ENCODE measurements at places on chromosomes 7 and 10.

DNA sequence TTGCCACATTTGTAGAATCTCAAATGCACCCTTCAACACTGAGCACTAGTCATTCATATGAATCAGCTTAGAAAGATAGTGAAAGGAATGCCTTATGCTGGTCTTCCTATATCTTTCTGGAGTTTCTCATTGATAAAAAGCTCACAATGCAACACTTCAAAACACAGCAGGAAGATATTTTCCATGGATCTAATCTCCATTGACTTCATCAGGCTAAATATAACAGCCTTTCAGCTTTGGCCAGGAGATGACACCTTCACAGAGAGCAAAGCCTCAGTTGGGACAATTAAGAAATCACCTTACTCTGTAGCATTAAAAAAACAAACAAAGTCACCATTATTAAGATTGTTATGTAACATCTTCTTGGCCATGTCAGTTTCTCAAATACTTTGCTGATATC is 6.7 kb downstream of the NRP1 start:
- DNase-seq: no peak

GRCh38 chr7:125814100-125814499 is 884.5 kb upstream of the POT1 start:
- DNase-seq: no peak

GRCh38 chr7:44796034-44796503 is 412 bp upstream of the PPIA start:
- DNase-seq: peak; percentile 82

DNA sequence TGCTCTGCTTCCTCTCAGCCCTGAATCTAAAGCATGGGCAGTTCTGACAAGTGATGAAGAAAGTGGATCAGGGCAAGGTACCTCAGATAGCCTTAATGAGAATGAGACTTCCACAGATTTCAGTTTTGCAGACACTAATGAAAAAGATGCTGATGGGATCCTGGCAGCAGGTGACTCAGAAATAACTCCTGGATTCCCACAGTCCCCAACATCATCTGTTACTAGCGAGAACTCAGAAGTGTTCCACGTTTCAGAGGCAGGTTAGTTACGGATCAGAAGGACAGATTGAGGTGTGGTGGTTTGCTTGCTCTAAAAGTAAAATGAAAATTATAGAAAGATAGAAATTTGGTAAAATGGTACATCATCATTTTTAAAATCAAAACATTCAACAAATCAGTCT is 130.4 kb downstream of the AASS start:
- no peak for DNase-seq

DNA sequence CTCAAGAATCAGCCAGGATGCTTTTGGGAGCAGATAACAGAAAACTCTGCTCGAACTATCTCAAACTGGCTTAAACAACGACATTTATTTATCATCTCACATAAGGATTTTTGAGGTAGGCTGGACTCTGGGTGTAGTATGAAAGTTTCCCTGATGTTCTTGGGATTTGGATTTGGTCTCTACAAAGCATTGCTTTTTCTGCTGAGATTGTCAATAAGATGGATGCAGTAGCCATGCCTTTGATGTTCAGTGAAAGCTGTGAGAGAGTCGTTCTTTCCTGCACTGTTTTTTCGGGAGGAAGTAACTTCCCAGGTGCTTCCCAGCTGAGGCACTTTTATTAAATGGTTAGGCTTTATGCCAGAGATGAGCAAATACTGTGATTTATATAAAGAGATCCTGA is 181.1 kb downstream of the PRKG1 start:
- DNase-seq: no peak

DNA sequence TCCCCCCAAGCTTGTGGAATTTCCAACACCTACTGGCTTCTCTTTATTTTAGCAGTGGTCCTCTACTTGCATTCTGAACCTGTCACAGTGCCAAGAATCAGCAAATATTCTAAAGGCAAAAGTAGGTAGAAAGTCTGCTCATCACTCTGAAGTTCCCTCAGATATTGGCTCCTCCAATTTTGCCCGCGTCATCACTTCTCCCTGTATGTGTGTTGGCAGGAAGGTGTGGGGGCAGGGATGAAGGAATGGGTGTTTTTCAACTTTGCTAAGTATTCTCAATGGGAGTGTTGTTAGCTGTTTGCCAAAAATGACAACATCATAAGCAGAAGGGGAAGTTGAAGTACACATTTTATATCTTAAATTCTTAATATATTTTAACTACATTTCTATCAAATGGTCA is 226.2 kb downstream of the POLR1F start:
- no peak for DNase-seq

DNA sequence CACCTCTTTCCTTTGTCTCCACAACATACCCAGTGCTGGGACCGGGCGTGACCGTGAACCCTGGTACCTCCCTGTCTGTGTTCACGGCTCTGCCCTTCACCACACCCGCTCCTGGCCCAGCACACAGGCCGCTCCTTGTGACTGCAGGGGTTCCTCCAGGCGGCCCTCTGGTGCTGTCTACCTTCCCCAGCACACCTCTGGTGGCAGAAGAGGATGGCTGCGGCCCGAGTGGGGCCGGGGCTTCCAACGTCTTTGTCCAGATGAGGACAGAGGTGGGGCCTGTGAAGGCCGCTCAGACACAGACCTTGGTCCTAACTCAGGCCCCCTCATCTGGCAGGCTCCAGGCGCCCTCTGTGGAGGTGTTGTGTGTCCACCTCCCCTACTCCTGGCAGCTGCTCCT is 55.4 kb upstream of the SGMS1 start:
- no peak for DNase-seq

DNA sequence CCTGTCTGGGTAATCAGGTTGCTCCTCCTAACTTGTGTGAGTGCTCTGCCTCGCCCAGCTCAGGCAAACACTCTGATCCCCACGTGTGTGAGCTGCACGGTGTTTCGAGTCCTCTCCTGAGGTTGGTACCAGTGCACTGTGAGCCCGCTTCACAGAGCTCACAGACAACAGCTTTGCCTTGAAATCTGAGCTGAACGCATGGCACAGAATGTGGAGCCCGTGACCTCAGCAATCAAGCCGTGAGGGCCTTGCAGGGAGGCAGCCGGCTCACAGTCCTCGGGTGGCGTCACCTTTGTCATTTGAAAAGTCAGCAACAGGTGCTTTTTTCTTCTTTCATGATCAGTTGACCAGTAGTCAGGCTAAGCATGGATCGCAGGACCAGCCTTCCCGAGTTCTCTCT is 60.2 kb upstream of the ADGRA1 start:
- no peak for DNase-seq

DNA sequence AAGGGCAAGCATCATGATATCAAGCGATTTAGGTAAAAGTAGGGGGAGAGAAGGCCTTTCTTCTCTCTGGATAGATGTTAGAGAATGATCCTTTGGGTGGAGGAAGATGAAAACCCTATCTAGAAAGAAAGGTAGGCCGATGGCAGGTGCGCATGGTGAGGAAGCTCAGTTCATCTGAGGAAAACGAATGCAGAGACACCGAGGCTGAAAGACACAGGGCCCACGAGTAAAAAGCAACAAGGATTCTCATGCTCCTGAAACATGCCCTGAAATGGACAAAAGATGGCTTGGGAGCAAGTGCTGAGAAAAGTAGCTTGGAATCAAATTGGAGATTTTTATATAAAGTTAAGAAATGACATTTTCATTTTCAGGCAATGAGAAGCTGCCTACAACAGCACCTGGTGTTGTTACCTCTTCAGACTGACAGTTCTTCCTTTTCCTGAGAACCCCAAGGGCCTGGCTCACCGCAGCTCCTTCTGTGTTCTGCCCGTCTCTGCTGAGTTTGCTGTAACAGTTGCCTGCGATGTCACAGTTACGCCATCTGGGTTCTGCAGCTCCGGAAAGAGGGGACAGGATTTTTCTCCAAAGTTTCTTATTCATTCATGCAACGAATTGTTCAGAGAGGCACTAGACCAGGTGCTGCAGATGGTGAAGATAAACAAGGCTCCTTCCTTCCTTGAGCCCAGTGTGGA is 402.0 kb upstream of the KLF6 start:
- DNase-seq: no peak

GRCh38 chr7:1857487-1858421 is 187.7 kb downstream of the ELFN1 start:
- no peak for DNase-seq

GRCh38 chr7:104973909-104974415 is 40.0 kb upstream of the KMT2E start:
- no peak for DNase-seq

GRCh38 chr10:25547382-25547781 is 372.6 kb downstream of the GPR158 start:
- no peak for DNase-seq

- DNase-seq: no peak
Measured at GRCh38 chr10:82572744-82573143, 697.8 kb downstream of the NRG3 start.

GRCh38 chr10:21926949-21927348 is 76.6 kb downstream of the DNAJC1 start:
- DNase-seq: no peak

- DNase-seq: no peak
Measured at GRCh38 chr10:53325066-53325465, 552.5 kb upstream of the MBL2 start.

- DNase-seq: peak; percentile 45
Measured at GRCh38 chr7:129367700-129368388, 66.4 kb upstream of the STRIP2 start.

- DNase-seq: no peak
Measured at GRCh38 chr10:25698638-25699037, 235.4 kb upstream of the MYO3A start.

GRCh38 chr10:84241185-84241790 is at the start of gene LRIT1:
Gene LRIT1 (minus strand): TSS chr10:84241546. CDS start chr10:84241439, 107 bp downstream.
- no peak for DNase-seq

DNA sequence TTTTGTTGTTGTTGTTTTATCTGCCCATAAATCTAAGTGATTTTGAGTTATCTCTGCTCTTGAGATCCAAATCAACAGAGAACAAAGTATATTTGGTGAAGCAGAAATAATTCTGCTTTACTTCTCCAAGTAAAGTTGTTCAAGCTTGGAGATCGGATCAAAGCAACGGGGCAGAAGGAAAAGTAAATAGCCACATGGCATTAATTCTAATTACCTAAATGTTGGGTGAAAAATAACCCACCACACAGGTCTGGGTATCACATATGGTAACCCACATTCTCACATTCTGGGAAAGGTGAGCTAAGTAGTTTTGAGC is 3.1 kb downstream of the NRP1 start:
- peak; percentile 27 for DNase-seq

GRCh38 chr7:84700563-84701370 is 486.1 kb downstream of the SEMA3D start:
- no peak for DNase-seq

DNA sequence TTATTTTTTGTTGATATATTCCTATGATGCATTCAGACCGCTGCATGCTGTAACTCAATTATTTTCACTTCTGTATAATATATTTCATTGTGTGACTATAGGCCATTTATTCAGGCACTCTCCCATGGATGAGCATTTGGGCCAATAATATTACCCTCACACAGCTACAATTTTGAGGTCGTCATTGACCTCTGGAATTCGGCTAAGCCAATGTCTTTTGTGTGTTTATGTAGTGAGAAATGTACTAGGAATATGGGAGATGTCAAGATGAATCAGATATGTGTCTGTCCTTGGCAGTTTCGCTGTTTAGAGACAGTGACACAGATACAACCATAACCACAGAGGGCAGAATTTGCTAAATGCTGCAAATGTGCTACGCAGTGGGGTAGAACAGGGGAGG is 474.2 kb downstream of the ADRA2A start:
- DNase-seq: no peak

- DNase-seq: no peak
Measured at GRCh38 chr7:6175645-6176044, 96.8 kb downstream of the CYTH3 start.

DNA sequence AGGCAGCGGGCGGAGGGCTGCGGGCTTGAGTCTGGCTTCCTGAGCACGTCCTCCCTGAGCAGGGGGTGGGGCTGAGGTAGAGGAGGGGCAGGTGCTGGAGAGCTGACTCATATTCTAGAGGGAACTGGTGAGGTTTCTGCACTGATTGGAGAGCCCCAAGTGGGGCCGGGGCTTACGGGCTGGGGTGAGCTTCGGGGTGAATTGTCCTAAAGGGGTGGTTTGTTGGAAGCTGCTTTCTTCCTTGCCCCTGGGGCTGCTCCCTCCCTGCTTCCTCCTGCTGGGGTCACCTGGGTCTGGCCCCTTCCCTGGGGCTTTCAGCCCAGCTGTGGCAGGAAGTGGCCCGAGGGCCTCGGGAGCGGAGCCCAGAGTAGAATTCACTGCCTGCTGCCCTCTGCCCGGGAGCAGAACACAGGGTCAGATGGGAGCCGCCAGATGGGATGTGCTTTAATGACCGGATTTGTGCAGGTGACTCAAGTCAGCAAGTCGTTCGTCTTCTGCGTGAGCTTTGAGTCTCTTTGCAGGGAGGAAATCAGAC is 48.6 kb downstream of the FAM20C start:
- no peak for DNase-seq

- no peak for DNase-seq
Measured at GRCh38 chr10:10780746-10781145, 236.9 kb upstream of the CELF2 start.

DNA sequence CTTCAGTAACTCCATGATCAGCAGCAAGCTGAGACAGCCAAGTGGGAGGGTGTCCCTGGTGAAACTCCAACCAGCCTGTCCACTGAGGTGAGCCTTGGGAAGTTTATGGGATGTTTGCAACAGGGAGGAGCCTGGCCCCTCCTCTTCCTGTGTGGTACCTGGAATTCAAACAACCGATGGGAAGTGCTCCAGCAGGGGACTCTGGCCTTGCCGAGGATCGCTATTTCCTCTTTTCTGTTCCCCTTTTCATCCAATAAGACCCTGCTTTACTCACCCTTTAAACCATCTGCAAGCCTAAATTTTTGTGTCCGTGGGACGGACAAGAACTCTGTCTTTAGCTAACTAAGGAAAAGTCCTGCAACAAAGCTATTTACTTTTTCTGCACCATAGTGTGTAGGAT is 491.1 kb upstream of the ZMIZ1 start:
- no peak for DNase-seq

DNA sequence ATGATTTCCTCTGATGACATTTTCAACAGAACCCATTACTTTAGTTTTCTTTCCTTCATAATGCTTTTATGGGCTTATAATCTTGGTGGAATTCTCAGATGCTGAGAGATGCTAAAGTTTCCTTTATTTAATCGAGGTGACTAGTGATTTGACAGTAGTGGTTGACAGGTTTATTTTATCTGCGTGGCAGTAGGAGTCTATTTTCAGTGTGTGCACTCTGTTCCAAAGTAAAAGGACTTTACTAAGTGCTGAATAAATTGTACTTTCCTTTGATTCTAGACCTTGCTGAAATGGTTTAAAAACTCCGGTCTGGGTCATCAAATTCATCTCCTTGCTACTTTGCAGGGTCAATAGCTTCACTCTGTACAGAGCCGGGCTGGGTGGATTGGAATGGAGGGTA is 900.3 kb downstream of the LRMDA start:
- DNase-seq: no peak

GRCh38 chr7:149023662-149024061 is 4.6 kb downstream of the PDIA4 start:
- DNase-seq: no peak

- no peak for DNase-seq
Measured at GRCh38 chr10:56296618-56297017, 64.4 kb downstream of the ZWINT start.
